ENCODE measurements at places on chromosomes 16 and 17.

DNA sequence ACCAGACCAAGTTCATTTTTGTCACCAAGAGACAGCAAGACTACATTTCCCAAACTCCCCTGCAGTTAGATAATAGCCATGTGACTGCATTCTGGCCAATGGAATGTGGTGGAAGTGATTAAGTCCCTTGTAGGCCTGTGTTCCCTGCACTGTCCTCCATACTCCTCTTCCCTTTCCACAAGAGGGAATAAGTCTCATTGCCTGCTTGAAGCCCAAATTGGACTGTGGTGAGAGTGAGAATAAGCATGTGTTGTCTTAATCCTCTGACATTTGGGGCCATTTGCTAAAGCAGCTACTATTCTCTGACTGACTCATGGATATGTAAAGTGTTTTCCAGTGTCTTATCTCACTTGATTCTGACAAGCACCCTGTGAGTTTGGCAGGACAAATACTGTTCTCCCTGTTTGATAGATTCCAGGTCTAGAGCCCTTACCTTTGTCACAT is 20.7 kb downstream of the PIK3R6 start:
- peak; percentile 73 for DNase-seq

DNA sequence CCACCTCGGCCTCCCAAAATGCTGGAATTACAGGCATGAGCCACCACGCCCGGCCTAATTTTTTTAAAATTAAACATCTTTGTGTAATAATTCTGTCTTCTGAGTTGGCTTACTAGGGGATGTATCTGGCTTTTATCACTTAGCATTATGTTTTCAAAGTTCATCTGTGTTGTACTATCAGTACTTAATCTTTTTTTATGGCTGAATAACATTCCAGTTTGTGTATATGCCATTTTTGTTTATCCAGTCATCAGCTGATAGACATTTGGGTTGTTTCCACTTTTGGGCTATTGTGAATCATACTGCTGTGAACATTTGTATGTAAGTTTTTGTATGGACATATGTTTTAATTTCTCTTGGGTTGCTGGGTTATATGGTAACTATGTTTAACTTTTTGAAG is 69.0 kb downstream of the CHD9 start:
- DNase-seq: no peak

GRCh38 chr17:8925808-8926207 is 39.7 kb downstream of the PIK3R5 start:
- no peak for DNase-seq

GRCh38 chr16:47150067-47150466 is 6.3 kb upstream of the NETO2 start:
- DNase-seq: peak; percentile 11

All from hematopoietic multipotent progenitor cell treated with erythropoietin and hydrocortisone succinate and interleukin-3 and kit ligand, for 4 days (in vitro differentiated cells).